NCI-H526 treated with DMSO at 0.1 percent for 48 hours (cell line): ENCODE measurements at places on chromosomes 1 and 21.

GRCh38 chr1:41913014-41913413, 5.7 kb downstream of the HIVEP3 start:
- DNase-seq, result peak; percentile 19

GRCh38 chr21:36860736-36861594, 105.5 kb downstream of the HLCS start:
- no peak for DNase-seq

DNA sequence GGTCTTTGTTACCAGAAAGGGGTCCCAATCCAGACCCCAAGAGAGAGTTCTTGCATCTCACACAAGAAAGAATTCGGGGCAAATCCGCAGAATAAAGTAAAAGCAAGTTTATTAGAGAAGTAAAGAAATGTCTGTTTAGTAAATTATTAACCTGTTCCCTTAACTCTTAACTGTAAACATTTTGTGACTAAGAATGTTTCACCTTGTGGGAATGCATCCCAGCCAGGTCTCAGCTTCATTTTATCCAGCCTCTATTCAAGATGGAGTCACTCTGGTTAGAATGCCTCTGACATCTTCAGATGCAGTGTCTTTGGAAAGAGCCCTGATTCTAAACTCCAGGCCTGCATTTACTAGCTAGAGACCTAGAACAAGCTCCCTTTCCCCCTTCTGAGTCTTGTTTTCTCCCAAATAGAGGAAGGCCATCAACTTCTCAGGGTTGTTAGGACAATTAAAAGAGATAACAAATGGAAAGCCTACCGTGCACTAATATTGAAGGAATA, 4.5 kb upstream of the FABP3 start:
- no peak for DNase-seq

- no peak for DNase-seq
Observed at GRCh38 chr1:2172012-2172411, 22.6 kb downstream of the FAAP20 start.

DNA sequence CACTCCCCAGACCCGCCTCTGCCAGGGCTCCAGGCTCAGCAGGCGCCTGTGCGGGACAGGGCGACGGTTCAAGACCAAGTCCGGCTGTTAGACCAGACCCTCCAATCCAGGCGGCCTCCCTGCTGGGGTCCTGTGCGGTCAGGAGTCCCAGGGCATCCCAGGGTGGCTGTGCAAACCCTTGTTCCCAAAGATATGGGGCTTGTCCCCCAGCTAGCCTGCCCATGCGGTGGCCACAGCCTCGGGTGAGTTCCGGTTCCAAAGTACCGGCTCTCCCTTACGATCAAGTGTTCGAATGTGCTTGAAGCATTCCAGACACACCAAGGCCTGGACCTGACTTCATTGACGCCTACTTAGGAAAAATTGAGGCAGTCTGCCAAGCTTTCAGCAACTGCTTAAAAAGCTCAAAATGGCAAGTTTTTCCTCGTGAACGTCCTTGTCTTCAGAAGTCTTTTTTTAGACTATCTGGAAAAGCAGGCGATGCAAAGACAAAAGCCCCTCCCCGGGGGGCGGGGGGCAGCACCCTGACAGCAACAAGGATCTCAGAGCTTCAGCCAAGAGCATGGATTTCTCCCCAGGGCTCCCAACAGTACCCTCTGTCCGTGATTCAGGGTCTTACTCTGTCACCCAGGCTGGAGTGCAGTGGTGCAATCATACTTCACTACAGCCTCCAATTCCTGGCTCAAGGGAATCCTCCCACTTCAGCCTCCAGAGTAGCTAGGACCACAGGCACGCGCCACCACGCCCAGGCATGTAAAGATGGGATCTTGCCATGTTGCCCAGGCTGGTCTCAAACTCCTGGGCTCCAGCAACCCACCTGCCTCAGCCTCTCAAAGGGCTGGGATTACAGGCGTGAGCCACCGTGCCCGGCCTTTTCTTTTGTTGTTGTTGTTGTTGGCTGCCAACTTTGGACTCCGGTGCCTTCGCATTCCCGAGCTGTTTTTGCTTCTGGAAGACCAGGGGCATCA, 2.3 kb downstream of the FAAP20 start:
- DNase-seq, result no peak

- DNase-seq, result no peak
Observed at GRCh38 chr1:70992521-70992920, 55.1 kb downstream of the PTGER3 start.

- no peak for DNase-seq
Observed at GRCh38 chr1:182608845-182609610, 4.8 kb upstream of the RGS16 start.

DNA sequence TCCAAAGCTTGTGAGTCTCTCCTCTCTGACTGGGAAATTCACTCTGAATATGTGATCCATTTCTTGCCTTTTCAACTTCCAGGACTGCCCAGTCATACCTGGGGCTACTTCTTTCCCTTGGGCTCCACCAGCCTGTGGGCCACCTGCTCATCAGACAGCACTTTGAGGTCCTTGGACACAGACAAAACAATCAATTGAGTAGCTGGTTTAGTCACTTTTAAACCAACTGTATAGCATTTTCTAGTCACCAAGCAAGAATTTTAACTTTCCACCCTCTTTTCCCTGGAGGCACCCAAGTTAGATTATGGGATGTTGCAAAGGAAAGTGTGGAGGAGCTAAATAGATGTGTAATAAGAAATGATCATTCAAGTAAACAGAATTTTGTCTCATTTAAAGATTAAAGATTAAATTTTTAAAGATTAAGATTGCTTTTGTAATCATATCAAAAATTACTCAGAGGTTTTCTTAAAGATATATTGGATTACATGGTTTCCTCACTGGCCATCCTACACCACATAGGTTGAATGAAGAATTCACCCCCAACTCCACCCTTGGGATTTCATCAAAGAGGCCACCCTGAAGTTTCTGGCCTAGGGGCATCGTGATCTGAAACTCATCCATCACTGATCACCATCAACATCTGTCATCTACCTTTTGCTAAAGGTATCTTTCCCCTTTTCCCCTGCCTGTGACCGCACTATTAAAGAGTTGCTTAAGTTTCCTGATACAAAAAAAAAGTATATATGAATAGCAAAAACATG, 219.2 kb upstream of the NR5A2 start:
- DNase-seq, result no peak

GRCh38 chr21:46061518-46061917, 36.4 kb upstream of the COL6A2 start:
- no peak for DNase-seq

- no peak for DNase-seq
Observed at GRCh38 chr21:16580661-16581060, 850.9 kb downstream of the USP25 start.

GRCh38 chr1:43883321-43883720, 50.3 kb upstream of the ARTN start:
- DNase-seq, result peak; percentile 93

- DNase-seq, result no peak
Observed at GRCh38 chr1:2242814-2243725, 15.0 kb downstream of the SKI start.

- DNase-seq, result no peak
Observed at GRCh38 chr1:228207381-228207810, 448 bp upstream of the OBSCN start.

GRCh38 chr1:240666568-240667198, 54.7 kb upstream of the GREM2 start:
- DNase-seq, result no peak

DNA sequence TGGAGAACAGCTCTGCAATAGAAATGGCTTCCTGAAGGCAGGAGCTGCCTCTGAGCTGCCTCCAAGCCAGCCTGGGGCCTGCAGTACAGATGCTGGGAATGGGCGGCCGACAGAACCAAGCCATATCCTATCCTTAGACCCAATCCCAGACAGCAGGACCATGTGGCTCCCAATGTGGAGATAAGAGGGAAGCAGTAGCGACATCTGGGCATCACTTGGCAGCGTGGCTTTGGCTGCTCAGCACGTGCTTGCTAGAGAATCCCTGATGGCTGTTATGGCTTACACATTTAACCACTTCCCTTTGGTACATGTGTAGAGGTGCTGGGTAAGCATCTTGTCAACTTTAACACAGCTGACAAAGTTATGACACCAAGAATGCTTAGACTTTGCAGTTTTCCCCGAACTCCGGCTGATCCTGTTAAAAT, 87.7 kb downstream of the MAN1C1 start:
- DNase-seq, result no peak

DNA sequence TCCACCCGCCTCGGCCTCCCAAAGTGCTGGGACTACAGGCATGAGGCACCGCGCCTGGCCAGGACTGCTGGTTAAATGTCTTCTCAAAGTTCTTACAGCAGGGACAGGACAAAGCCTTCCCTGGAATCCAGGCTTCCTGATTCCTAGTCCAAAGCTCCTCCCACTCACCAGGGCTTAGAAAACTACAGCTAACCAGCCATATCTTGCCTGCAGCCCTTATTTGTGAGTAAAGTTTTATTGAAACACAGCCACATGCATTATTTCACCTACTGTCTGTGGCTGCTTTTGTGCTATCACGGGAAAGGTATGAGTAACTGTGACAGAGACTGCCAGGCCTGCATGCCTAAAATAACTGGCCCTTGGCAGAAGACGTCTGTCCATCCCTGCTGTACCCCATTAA, 24.4 kb downstream of the TMCO4 start:
- DNase-seq, result no peak

DNA sequence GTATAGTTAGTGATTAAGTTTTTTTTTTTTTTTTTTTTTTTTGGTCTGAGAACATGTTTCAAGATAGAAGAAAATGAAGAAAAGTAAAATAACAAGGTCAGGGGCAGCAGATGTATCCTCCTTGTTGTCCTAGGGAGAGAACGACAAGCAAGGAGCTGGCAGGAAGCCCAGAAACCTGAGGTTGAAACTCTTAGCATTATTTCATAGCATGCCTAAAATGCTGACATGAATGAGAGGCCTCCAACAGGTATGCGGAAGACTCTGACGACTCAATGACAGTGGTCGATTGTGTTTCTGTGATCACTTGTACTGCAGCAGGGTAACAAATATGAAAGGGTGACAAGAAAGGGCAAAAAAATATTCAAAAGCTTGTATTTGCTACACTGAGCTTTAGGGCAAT, 415.9 kb downstream of the PLA2G4A start:
- DNase-seq, result peak; percentile 87

- DNase-seq, result no peak
Observed at GRCh38 chr1:109876617-109877316, 33.9 kb upstream of the CSF1 start.

DNA sequence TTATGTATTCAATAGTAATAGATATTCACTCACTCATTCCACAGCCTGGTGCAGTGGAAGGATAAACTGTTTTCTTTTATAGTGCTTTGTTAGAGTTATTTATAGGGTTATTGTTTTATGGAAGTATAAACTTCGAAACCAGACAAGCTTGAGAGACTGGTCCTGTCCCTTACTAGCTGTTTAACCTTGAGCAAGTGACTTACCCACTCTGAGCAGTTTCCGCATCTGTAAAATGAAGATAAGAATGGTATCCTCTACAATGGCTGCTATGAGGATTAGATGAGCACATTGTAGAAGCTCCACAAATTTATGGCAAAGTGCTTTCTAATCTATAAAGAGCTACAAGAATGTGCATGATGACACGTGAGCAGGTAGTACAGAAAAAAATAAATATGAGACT, 30.8 kb upstream of the EPS15 start:
- DNase-seq, result no peak

DNA sequence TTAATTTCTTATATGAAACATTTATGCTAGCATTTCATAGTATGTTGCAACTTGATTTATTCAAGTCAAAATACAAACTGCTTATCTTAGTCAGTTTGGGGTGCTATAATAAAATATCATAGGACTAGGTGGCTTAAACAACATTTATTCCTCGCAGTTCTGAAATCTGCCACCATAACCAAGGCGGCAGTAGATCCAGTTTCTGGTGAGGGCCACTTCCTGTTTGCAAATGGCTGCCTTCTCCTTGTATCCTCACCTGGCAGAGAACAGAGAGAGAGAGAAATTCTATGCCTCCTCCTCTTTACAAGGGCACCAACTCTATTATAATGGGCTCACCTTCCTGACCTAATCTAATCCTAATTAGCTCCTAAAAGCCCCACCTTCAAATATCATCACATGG, 76.1 kb upstream of the RGS2 start:
- no peak for DNase-seq

GRCh38 chr1:67850151-67850551, 16.9 kb upstream of the GNG12 start:
- peak; percentile 5 for DNase-seq

- DNase-seq, result no peak
Observed at GRCh38 chr1:152622803-152623202, at the start of gene LCE3A. Gene LCE3A (minus strand): TSS chr1:152623103. CDS start chr1:152623103, 0 bp downstream.

- peak; percentile 27 for DNase-seq
Observed at GRCh38 chr1:27519331-27520258, 29.6 kb upstream of the WASF2 start.

DNA sequence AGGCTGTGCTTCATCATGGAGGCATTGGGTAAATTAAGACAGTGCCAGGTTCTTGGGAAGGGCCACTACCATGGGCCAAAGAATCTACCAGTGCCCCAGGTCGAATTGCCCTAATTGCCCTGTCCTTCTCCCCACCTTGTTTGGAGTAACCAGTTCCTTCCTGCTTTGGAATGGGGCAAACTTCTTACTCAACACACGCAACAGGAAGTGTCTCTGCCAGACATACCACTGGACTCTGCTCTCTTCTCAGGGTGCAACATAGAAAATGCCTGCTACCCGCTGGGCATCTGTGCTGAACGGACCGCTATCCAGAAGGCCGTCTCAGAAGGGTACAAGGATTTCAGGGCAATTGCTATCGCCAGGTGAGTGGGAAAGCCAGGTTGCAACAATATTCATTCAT, 15.8 kb downstream of the CDA start:
- DNase-seq, result no peak

GRCh38 chr1:20110679-20111078, 8.7 kb downstream of the PLA2G2D start:
- no peak for DNase-seq

GRCh38 chr21:41357546-41357945, 4.3 kb upstream of the MX2 start:
- no peak for DNase-seq

DNA sequence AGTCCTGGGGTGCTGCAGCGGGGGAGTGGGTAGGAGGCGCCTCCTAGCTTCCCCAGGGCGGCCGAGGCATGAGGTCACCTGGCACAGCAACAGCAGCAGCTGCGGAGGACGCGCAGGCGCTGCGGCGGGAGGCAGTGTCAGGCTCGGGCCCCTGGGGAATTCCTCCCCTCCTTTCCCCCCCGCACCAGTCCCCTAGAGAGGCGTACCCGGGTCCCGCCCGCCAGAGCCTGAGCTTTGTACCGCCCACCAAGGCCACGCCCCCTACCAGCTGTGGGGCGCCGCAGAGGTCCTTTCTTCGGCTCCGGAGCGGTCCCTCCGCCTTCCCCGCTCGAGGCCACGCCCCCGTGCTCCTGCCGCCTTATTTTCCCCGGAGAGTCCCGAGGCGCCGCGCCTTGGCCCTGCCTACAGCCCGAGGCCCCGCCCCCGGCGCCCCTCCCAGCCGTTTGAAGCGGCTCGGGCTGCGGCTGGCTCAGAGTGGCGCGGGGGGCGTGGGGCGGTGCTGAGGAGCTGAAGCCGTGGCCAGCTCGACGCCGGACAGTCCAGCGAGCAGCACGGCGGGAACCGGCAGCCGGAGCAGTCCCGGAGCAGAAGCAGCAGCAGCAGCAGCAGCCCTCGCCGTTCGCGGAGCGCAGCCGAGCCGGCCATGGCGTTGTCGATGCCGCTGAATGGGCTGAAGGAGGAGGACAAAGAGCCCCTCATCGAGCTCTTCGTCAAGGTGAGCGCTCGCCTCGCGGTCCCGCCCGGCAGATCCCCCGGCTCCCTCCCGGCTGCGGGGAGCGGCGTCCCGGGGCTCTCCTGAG, at the start of gene CLIC4:
TSS of gene CLIC4 (plus strand) at position 537 of the 800 bp plus-strand sequence. CDS start at position 644, 107 bp downstream.
- DNase-seq, result peak; percentile 98

GRCh38 chr1:36913016-36913415, 121.3 kb downstream of the GRIK3 start:
- no peak for DNase-seq

- DNase-seq, result no peak
Observed at GRCh38 chr1:114081437-114082303, 72.0 kb downstream of the SYT6 start.
